ENCODE measurements at places on chromosomes 1 and 21. TPM values are rescaled to one million over a fixed set of nuclear protein-coding genes. Genes with fewer than 3 reads are reported as not detected.
A peak's percentile ranks its signal among the peaks of the same experiment; 100 is the strongest.

- ATAC-seq, result peak; percentile 20
Measured at GRCh38 chr1:24643363-24644099, 429 bp downstream of the SRRM1 start.

Gene CR1L
- total RNA-seq, result 0.32 TPM

GRCh38 chr1:231803353-231803752 is 176.8 kb downstream of the DISC1 start:
- no peak for ATAC-seq

Gene S100A1
- not detected for total RNA-seq

Gene SH2D1B
- not detected for total RNA-seq

- no peak for ATAC-seq
Measured at GRCh38 chr1:2584686-2585317, 1.8 kb upstream of the PRXL2B start.

Gene C1QB
- not detected for total RNA-seq

DNA sequence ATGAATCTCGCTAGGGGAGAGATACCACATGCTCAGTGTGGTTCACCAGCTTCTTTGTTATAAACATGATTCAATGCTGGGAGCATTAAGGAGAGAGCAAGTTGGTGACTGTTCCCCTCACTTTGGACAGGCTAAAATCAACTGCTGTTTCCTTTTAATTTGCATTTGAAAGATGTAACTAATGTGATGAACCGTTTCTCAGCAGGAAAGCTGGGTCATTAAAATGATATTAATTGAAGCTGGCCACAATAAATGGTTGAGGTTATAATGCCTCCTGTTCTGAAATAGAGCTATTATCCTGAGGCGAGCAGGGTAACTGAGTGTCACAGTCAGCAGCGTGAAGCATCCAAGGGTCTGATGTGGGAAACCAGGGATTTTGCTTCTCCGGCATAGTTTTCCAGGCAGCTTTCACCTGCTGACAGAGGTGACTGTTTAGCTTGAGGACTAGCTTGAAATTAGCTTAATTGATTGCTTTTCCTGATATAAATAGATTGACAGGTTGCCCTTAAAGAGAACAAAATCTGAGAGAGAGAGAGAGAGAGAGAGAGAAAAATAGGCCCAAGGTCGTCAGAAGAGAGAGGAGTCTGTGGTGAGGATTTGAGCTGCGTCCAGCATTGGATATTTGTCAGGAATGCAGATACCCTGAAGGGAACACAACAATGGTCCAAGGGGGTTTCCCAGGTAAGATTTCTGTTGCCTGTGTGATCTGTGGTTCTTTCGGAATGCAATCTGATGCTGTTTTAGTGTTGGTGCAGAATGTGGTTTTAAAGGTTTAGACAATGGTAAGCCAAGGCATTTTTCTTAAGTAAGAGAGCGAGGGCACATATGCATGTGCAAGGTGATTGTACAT is 209.7 kb downstream of the PATJ start:
- no peak for ATAC-seq

DNA sequence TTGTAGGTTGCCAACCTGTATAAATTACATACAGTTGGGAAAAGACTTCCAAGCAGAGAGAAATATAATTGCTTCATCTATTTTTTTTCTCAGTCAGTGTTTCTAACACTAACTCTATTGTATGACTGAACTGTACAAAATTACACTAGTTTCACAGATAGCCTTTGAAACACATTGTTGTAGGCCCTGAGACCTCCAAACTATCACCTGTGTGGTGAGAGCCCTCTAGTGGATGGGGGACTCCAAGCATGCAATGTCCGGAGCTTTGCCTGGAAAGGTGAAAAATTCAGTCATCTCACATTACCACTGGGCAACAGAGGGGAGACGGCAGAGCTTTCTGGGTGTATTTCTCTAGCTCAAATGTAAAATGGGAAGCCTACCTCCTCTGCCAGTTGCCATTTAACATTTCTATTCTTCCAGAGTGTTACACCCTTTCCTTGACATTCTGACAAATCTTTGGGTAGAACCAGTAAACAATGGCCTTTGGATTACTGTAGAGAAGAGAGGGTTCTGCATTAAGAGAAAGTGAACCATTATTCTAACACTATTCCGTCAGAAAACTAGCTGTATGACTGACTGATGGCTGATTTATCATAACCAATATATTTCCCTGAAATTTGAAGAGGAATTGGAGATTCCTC is 212.2 kb downstream of the LYPLAL1 start:
- ATAC-seq, result no peak

Gene NUP210L
- 0.04 TPM for total RNA-seq

DNA sequence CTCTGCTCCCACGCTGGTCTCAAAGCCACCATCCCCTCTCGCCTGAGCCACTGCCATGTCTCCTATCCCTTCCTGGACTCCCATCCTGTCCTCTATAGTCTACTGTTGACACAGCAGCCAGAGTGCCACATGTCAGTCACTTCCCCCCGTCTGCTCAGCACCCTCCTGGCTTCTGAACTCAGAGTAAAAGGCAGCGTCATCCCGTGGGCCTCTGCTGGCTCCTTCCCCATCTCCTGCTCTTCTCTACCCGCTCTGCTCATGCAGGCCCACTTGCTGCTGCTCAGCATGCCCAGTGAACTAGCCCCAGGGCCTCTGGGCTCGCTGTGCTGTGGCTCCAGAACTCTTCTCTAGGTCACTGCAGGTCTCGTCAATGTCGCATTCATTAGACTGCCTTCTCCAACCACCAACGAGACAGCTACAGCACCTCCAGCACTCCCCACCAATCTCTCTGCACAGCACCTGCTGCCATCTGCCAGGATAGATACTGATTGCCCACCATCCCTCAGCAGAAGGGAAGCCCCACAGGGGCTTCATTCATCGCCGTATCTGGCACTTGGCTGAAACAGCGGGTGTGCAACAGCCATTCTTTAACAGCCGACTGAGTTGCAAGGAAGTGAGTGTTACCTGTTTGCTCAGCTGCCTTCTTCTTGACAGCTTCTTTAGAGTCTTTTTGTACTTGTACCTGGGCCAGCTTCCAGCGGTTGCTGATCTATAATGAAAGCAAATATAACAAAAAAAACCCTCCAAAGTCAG is 11.8 kb upstream of the SRM start:
- no peak for ATAC-seq

DNA sequence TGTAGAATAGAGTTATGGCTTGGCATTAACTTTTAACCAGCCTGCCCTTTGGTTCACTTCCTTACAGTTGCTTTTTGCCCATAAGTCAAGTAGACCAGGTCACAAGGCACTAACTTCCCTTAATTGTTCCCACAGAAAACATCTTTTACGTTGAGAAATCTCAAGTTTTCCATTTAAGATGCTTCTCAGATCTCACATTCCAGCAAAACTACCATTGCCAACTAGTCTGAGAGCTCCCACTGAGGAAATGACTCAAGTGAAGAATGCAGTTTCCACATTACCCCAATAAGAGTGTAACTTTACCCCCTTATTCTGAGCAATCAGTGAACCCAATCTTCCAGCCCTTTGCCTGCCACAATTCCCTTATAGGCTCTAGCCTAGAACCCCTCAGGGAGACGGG is 502.2 kb upstream of the OLFM3 start:
- ATAC-seq, result no peak

Gene LRRC3
- 3.5 TPM for total RNA-seq

Gene OXCT2
- total RNA-seq, result 0.69 TPM

Gene NEXN
- 0.24 TPM for total RNA-seq

- no peak for ATAC-seq
Measured at GRCh38 chr1:9652379-9653209, 1.1 kb downstream of the PIK3CD start.

DNA sequence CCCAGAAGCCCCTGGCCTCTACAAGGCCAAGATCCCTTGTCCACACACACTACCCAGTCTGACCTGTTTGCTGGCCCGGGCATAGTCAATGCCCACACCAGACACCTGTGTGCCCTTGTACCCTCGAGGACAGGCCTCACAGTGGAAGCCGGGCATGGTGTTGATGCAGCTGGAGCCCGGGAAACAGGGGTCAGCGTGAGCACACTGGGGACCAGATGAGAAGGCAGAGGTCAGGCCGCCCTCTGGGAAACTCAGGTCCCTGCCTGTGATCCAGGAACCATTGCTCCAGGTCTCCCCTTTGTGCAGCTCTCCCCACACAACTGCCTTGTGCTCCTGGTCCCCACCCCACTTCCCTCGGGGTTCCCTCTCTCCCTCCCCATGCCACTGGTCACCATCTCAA is 5.5 kb downstream of the THBS3 start:
- ATAC-seq, result no peak

Gene MAGOH
- 49.6 TPM for total RNA-seq

- no peak for ATAC-seq
Measured at GRCh38 chr1:234106032-234106431, 201.6 kb downstream of the SLC35F3 start.

GRCh38 chr1:3968851-3969250 is 68.8 kb upstream of the C1orf174 start:
- ATAC-seq, result no peak

GRCh38 chr1:32868085-32868484 is 2.6 kb downstream of the FNDC5 start:
- no peak for ATAC-seq

Gene MX2
- 13.0 TPM for total RNA-seq

Gene CHODL
- total RNA-seq, result not detected

- no peak for ATAC-seq
Measured at GRCh38 chr1:9404117-9404914, 111.6 kb downstream of the SPSB1 start.

- ATAC-seq, result peak; percentile 39
Measured at GRCh38 chr1:16441282-16441665, 750 bp downstream of the NECAP2 start.

GRCh38 chr1:34425785-34426184 is 249.1 kb downstream of the C1orf94 start:
- ATAC-seq, result no peak

Gene PLA2G2F
- total RNA-seq, result not detected

Gene SGIP1
- not detected for total RNA-seq

Gene PDPN
- not detected for total RNA-seq

Gene ZNF672
- 36.1 TPM for total RNA-seq

Gene SEC16B
- not detected for total RNA-seq

Gene PPM1J
- 0.30 TPM for total RNA-seq

Gene FAM163A
- total RNA-seq, result not detected

GRCh38 chr1:234776876-234777855 is 167.2 kb upstream of the IRF2BP2 start:
- no peak for ATAC-seq

Gene KRTAP13-1
- total RNA-seq, result not detected

DNA sequence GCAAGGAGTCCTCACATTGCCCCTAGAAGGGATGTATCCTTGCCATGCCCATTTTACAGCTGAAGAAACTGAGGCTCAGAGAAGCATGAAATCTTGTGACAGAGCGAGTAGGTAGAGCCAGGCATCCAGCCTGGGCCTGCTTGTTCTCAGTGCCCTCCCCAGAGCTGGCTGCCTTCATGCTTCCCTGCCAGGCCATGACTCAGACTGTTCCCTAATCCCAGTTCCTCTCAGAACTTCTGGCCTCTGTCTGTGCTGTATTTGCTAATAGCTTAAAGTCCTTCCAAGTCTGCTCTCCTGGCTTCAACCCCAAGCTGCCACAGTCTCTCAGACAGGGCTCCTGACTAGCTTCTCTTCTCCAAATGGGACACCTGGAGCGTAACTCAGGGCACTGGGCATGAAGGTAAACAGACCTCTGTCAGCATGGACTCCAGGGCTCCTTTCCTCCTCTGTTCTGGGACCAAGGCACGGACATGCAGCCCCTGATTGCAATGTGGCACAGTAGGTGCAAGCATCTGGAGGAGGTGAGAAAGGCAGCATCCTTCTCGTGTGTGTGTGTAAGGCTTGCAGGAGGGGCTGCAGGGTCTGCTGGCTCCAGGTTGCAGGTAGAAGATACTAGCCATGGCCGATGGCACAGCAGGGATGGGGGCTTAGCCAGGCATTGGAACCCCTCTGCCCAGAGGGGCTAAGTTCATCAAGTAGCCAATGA is 122.7 kb downstream of the HMGB4 start:
- ATAC-seq, result no peak

DNA sequence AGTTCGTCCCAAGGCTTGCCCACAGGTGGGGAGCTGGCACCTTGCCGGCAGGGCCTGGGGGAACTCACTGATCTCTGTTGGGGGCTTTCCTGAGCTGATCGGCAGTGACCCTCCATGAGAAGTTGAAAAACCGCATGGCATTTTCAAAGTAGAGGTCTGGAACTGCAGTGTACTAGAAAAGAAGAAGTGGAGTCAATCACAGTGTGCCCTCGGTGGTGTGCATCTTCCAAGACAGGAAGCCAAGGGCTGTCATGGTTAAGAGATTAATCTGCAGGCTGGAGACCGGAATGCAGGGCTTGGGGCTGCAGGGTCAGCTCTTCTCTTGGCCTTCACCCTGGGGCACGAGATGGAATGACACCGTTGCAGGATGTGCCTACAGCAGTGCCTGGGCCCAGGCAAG is 56.8 kb downstream of the ECE1 start:
- ATAC-seq, result no peak

GRCh38 chr1:41626146-41626545 is 141.7 kb upstream of the EDN2 start:
- ATAC-seq, result no peak

Gene PRRC2C
- 209 TPM for total RNA-seq

DNA sequence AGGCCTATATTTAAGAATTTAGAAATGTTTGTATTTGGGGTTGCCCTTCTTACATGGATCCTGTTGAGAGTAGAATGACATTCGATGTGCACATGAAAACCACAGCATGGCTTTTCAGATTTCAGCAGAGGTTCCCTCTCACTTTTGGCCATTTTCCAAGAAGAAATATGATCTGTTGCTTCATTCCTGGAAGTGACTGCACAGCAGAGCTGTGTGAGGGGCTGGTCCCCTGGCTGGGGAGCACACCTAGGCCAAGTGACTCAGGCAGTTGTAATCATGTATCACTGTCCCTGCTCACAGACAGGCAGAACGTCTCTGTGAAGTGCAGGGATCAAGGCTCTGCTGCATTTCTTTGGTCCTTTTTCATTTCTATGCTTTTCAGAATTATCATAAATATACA is 32.3 kb downstream of the AGT start:
- ATAC-seq, result peak; percentile 53

GRCh38 chr1:76160225-76160624 is 85.7 kb downstream of the ST6GALNAC3 start:
- ATAC-seq, result no peak

- ATAC-seq, result no peak
Measured at GRCh38 chr1:42944246-42944928, 14.3 kb downstream of the SLC2A1 start.
